RWPE2 (cell line): ENCODE measurements at places on chromosomes 5 and 9.

- no peaks in the 10 kb centered on the region for H3K27me3 ChIP-seq
- no peak overlapping the region for H3K27ac ChIP-seq
- no peak overlapping the region for H3K4me3 ChIP-seq
- H3K36me3 ChIP-seq: no peaks in the 10 kb centered on the region
- H3K4me1 ChIP-seq: peaks cover 5% of the 10 kb centered on the region
Observed at GRCh38 chr5:154523104-154523503, 45.1 kb upstream of the HAND1 start.

GRCh38 chr5:137613554-137614265, 114.6 kb upstream of the SPOCK1 start:
- H3K27ac ChIP-seq: no peak overlapping the region
- DNase-seq: no peak
- H3K4me1 ChIP-seq: no peaks in the 10 kb centered on the region
- H3K27me3 ChIP-seq: no peaks in the 10 kb centered on the region
- no peaks in the 10 kb centered on the region for H3K36me3 ChIP-seq

DNA sequence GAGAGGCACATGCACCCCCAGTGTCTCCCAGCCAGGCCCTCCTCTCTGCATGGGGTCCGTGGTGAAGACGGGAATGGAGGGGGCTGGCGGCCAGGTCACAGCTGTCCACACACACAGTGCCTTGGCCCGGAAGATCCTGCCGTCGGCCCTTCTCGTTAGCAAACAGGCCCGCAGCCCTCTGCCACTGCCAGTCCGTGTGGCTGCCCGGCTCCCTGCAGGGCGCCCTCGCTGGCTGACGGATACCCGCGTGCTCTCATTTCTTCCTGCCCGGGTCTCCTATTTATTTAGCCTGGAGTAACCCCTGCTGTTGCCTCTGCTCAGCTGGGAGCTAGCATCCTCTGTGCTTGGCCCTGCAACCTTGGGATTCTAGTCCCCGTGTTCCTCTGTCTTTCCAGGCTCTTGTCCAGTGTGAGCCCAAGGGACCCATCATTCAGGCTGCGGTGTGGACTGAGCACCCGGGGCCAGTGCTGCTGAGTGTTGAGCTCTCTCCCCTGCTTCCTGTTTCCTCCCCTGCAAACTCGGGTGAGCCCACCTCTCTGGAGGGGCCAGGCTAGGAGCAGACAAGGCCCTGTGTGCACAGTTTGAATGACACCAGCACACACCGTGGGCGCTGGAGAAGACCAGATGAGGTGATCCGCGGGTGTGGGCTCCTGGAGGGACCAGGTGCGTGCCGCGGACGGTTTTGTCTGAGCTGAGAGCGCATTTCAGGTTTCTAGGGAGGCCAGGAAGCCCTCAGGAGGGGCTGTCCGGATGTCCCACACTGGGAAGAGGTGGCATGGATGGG, 14.6 kb upstream of the RNU6ATAC start:
- no peak overlapping the region for H3K4me3 ChIP-seq
- DNase-seq: peak; percentile 61
- no peaks in the 10 kb centered on the region for H3K36me3 ChIP-seq
- peaks cover 9% of the 10 kb centered on the region for H3K27me3 ChIP-seq

DNA sequence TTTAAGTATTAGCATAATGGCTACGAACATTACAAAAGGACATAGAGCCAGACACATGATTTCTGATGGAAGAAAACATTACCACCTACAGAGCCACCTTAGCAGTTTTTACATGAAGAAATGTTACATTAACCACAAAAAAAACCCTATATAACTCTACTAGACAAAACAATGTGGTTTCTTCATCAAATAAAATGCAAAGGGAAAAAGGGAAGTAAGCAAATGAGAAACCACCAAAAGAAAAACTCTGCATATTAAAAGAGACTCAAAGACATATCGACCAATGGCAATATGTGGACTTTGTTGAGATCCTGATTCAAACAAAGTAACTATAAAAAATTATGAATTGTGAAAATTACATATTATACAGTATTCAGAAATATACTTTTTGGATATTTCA, 132.7 kb downstream of the TSSK1B start:
- H3K4me1 ChIP-seq: no peaks in the 10 kb centered on the region
- no peak overlapping the region for H3K4me3 ChIP-seq
- no peak for DNase-seq

DNA sequence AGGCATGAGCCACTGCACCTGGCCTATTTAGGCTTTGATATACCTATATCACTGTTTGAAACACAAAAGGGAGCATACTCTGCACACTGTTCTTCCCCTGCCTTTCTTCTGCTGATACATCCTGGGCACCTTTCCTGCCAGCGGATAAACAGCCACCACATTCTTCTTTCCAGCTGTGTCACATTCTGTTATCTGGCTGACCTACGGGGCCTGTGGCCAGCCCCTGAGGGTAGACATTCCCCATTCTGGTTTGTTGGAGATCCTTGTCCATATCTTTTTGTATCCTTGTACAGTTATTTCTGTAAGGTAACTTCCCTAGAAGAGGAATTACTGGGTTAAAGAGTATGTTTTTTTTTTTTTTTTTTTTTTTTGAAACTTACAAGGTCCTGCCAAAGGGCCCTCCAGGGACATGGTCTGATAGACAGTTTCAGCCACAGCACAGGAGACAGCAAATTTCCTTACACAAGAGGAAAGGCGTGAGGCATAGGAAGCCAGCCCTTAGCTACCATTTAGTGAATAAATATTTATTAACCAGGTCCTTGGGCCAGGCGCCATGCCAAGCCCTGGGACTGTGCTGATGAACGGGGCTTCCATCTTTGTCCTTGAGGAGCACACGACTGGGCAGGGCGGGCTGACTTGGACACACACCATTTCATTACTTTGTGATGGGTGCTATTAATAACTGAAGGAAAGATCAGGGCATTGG, 57.8 kb downstream of the ERGIC1 start:
- H3K4me1 ChIP-seq: peaks cover 9% of the 10 kb centered on the region
- no peaks in the 10 kb centered on the region for H3K27me3 ChIP-seq
- no peak overlapping the region for H3K4me3 ChIP-seq
- no peak for DNase-seq
- no peak overlapping the region for H3K27ac ChIP-seq

DNA sequence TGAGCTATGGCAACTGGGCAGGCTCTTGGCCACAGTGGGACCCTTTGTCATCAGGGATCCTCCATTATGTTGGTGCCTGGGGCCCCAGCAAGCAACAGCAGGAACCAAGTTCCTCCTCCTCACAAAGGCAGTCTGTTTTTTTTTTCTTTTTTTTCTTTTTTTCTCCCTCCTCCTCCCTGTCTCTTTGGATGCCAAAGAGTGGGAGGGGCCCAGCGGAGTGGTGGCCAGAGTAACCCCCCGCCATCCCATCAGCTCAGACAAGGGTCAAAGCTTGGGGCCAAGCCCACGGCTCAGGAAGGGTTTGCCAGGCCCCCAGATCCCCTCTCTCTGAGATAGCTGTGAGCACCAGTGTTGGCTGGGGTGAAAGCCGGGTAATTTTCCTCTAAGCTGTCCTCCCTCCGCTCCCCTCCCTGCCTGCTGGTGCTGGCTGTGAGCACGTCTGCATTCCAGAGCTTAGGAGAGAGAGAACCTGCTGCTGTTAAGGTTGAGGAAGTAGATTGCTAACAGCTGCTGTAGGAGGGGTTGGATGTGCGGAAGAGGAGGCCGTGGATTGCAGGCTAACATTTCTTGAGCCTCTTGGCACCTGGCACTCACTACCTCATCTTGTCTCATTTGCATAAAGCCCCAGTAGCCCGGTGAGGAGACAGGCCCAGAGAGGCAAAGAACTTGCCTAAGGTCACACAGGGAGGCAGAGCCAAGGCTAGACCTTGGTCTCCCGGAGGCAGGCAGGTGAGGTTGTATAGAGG, 21.2 kb downstream of the GSN start:
- H3K27me3 ChIP-seq: no peaks in the 10 kb centered on the region
- H3K4me3 ChIP-seq: no peak overlapping the region
- peaks cover 42% of the 10 kb centered on the region for H3K4me1 ChIP-seq
- DNase-seq: no peak
- peaks cover 4% of the 10 kb centered on the region; the same call in 1 of the 2 replicates for H3K36me3 ChIP-seq

- no peaks in the 10 kb centered on the region for H3K36me3 ChIP-seq
- H3K4me3 ChIP-seq: no peak overlapping the region
- no peaks in the 10 kb centered on the region for H3K27me3 ChIP-seq
- H3K27ac ChIP-seq: no peak overlapping the region
- DNase-seq: no peak
Observed at GRCh38 chr5:127564002-127564769, 46.7 kb downstream of the PRRC1 start.

- no peak overlapping the region for H3K27ac ChIP-seq
- H3K4me1 ChIP-seq: no peaks in the 10 kb centered on the region
- no peaks in the 10 kb centered on the region for H3K36me3 ChIP-seq
- H3K27me3 ChIP-seq: no peaks in the 10 kb centered on the region
- DNase-seq: no peak
- H3K4me3 ChIP-seq: no peak overlapping the region
Observed at GRCh38 chr5:137051161-137051560, 448.0 kb downstream of the SPOCK1 start.

- H3K36me3 ChIP-seq: no peaks in the 10 kb centered on the region
- no peaks in the 10 kb centered on the region for H3K27me3 ChIP-seq
- DNase-seq: no peak
- H3K4me3 ChIP-seq: no peak overlapping the region
Observed at GRCh38 chr5:96292582-96293247, 140.3 kb downstream of the PCSK1 start.

- peaks cover 9% of the 10 kb centered on the region for H3K4me1 ChIP-seq
- no peak for DNase-seq
- H3K27me3 ChIP-seq: no peaks in the 10 kb centered on the region
- H3K4me3 ChIP-seq: no peak overlapping the region
Observed at GRCh38 chr5:142315096-142315900, 9.5 kb downstream of the SPRY4 start.

DNA sequence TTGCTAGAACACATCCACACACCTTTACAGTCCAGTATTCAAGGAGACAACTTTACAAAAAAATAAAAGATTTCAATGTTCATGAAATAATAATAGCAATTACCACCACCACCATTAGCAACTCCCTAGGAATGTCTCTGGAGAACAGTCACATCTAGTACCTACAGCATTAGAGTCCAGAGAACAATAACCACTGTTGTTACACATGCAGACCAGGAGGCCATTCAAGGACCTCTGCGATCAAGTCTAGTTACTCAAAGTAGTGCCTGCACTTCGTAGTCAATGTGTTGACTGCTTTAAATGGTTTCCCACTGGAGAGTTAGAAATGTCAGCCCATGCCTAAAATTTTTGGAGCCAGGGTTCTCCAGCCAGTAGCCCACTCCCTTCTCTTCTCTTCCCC, 244.4 kb downstream of the DEPDC1B start:
- H3K4me3 ChIP-seq: no peak overlapping the region
- DNase-seq: no peak
- H3K36me3 ChIP-seq: no peaks in the 10 kb centered on the region
- no peak overlapping the region for H3K27ac ChIP-seq

DNA sequence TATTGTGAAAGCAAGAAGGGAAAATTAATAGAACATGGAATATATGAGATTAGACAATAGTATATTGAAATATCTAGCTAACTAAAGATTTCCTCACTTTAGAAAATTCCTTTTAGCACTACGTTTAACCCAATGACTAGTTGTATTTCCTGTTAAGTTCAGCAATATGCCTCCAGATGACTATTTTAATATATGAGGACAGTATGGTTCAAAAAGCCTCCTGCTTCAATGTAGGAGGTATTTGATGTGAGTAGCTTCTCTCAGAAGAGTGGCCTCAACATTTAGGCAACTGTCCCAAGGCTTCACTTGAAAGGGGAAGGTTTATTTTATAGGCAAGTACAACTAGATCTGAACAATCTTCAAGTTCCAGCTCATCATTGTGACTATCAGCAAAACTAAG, 2.0 kb upstream of the MEF2C start:
- H3K27ac ChIP-seq: no peak overlapping the region
- H3K4me3 ChIP-seq: no peak overlapping the region
- H3K27me3 ChIP-seq: peaks cover 93% of the 10 kb centered on the region
- H3K36me3 ChIP-seq: no peaks in the 10 kb centered on the region
- DNase-seq: no peak

- H3K4me1 ChIP-seq: peaks cover 11% of the 10 kb centered on the region
- H3K36me3 ChIP-seq: no peaks in the 10 kb centered on the region
- H3K27ac ChIP-seq: peak overlapping the region; percentile 52
- no peak overlapping the region for H3K4me3 ChIP-seq
Observed at GRCh38 chr9:98333703-98334582, 78.5 kb upstream of the TBC1D2 start.

- H3K36me3 ChIP-seq: no peaks in the 10 kb centered on the region
- H3K27ac ChIP-seq: no peak overlapping the region
- peaks cover 37% of the 10 kb centered on the region for H3K4me1 ChIP-seq
- H3K4me3 ChIP-seq: no peak overlapping the region
Observed at GRCh38 chr5:149147676-149148075, 6.4 kb downstream of the ABLIM3 start.

DNA sequence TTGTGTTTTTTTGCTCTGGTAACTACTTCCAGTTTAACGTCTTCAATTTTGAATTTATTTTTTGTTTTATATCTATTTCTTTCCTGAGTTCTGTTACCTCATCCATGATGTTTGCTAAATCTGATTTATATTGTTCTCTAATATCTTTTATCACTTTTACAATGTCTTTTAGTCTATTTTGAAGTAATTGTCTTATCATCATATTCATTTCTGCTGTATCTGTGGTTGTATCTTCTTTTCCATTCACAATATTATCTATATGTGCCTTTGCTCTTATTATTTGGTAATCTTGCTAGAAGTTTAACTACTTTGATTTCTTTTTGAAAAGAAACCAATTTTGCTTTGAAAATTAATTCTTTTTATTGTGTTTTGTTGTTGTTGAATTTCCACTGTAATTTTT, 43.6 kb downstream of the OSMR start:
- no peak for DNase-seq
- no peaks in the 10 kb centered on the region for H3K4me1 ChIP-seq
- H3K4me3 ChIP-seq: no peak overlapping the region
- H3K27ac ChIP-seq: no peak overlapping the region
- H3K36me3 ChIP-seq: peaks cover 81% of the 10 kb centered on the region
- no peaks in the 10 kb centered on the region for H3K27me3 ChIP-seq

GRCh38 chr5:87231037-87231808, 36.5 kb upstream of the RASA1 start:
- no peak overlapping the region for H3K4me3 ChIP-seq
- no peak overlapping the region for H3K27ac ChIP-seq
- H3K36me3 ChIP-seq: no peaks in the 10 kb centered on the region
- H3K27me3 ChIP-seq: no peaks in the 10 kb centered on the region
- H3K4me1 ChIP-seq: peaks cover 13% of the 10 kb centered on the region

- H3K27ac ChIP-seq: no peak overlapping the region
- H3K4me1 ChIP-seq: no peaks in the 10 kb centered on the region
- DNase-seq: no peak
- no peaks in the 10 kb centered on the region for H3K36me3 ChIP-seq
- no peaks in the 10 kb centered on the region for H3K27me3 ChIP-seq
Observed at GRCh38 chr5:155783791-155784190, 543.2 kb upstream of the SGCD start.

DNA sequence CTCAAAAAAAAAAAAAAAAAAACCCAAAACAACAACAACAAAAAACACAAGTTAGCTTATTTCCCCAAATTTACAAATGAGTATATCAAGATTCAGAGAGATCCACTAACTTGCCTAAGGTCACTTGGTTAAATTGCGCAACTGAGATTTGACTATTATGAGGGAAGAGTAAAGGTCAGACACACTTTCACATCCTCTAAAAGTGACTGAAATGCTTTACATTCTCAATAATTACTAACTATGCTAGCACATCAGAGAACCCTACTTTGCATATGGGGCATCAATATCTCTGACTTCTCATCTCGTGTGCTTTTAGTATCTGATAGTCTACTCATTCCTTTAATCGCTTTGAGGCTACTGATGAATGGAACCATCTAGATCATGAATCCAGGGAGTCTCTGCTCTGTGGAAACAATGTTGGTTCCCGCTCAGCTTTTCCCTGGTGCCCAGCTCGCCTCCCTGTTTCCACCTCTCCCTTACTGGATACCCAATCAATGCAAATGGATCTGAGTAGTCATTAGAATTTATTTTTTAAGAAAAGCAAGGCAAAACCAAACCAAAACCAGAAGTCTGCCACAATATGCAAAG, 182.1 kb upstream of the TRIM32 start:
- H3K36me3 ChIP-seq: no peaks in the 10 kb centered on the region
- H3K4me1 ChIP-seq: peaks cover under 1% of the 10 kb centered on the region
- H3K4me3 ChIP-seq: no peak overlapping the region
